ENCODE measurements at places on chromosomes 13 and 19. TPM values are rescaled to one million over a fixed set of nuclear protein-coding genes. Genes with fewer than 3 reads are reported as not detected.

EDDM13 gene
- 25.8 TPM for total RNA-seq

CPAMD8 gene
- 8.7 TPM for total RNA-seq

OVOL3 gene
- not detected for total RNA-seq

GDF15 gene
- total RNA-seq = 0.86 TPM

ZNF865 gene
- total RNA-seq = 7.6 TPM

RASGRP4 gene
- 2.0 TPM for total RNA-seq

PEAK3 gene
- total RNA-seq = not detected

RDH8 gene
- not detected for total RNA-seq

CEACAM21 gene
- not detected for total RNA-seq

CEACAM4 gene
- 1.9 TPM for total RNA-seq

NOVA2 gene
- 0.21 TPM for total RNA-seq

DHDH gene
- total RNA-seq = 0.59 TPM

DACH1 gene
- total RNA-seq = 2.3 TPM

SLC25A41 gene
- total RNA-seq = not detected

ZNF154 gene
- 0.13 TPM for total RNA-seq

CEACAM1 gene
- total RNA-seq = 2.0 TPM

GZMM gene
- 0.97 TPM for total RNA-seq

CEACAM3 gene
- not detected for total RNA-seq

TNFRSF19 gene
- 79.6 TPM for total RNA-seq

SLC46A3 gene
- total RNA-seq = 5.3 TPM

NBEA gene
- 3.6 TPM for total RNA-seq

GNA15 gene
- total RNA-seq = 99.7 TPM
